ENCODE measurements at places on chromosomes 12 and 14. TPM values are rescaled to one million over a fixed set of nuclear protein-coding genes. Genes with fewer than 3 reads are reported as not detected.

Gene MGP
- 1,381 TPM for total RNA-seq

Gene GNB3
- total RNA-seq = 2.2 TPM

GRCh38 chr12:13534645-13535398 is 338.3 kb downstream of the EMP1 start:
- DNase-seq = no peak

DNA sequence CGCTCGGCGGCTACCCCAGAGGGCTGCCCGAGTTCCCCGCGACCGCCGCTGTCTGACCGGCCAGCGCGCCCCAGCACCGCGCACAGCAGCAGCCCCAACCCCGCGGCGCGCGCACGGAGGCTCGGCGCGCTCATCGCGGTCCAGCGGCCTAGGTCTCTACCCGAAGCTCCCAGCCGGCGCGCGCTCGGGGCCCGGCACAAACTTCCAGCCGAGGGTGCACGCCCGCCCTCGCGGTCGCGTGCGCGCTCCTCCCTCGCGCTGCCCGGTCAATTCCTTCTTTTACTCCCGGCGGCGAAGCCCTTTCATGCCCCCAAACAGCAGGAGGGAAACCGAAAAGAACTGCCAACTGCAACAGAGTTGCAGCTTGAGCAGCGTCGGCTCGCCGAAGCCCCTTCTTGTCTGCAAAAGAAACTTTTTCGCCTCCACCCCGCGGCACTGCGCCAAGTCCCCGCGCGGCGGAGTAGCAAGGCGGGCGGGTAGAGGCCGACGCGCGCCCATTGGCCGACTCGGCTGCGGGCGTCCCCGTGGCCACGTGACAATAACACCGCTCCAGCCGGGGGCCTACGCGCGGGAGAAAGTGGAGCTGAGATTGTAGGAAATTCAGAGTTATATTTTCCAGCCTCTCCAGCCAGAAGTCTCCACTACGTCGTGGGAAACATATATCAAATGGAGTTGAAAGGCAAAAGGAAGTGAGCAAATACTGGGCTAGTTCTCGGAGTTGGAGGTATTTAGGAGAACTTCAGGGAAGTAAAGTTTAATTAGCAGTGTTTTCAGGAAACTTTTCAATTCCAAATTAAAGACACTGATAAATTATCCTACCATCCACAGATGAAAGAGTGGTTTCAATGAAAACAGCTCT is at the start of gene LRIG3:
Gene LRIG3, minus strand, starts transcription at position 403 of the 859 bp plus-strand sequence. Its CDS starts 269 bp downstream, at position 134.
- peak; percentile 83 for DNase-seq

DNA sequence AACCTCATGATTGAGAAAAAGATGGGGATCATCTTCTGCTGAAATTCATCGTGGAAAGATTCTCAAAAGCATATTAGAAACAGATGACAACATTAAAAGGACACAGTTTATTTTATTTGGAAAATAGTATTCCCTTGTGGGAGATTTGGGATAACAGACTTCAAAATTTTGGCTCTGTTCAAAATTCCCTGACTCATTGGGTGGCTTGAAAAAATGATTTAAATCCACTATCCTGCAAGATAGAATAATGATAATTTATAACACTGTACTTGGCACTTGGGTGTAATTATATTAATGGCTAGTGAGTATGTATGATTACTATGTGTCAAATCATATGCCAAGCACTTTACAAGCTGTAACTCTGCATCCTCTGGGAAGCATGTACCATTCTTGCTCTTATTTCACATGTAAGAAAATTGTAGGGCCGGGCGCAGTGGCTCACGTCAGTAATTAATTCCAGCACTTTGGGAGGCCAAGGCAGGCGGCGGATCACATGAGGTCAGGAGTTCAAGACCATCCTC is 128.8 kb downstream of the LMNTD1 start:
- DNase-seq = no peak

DNA sequence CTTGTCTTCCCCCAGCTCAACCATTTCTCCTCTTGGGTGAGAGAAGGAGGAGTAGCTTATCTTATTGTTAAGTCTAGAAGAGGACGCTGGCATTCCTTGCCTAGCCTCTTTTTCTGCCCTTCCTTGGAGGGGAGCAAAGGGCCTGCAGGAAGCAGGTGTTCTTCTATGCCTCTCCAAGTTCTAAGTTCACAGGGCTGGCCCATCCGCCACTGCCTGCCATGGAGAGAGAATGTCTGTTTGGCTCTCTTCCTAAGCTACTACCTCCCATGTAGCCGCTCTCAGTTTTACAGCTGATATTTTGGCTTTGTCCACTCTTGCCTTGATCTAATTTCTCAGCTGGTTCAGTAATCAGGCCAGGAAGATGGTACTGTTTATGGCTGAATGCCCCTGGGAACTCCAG is 201.2 kb downstream of the NTF3 start:
- DNase-seq = no peak

GRCh38 chr12:98418357-98419075 is 96.9 kb upstream of the TMPO start:
- DNase-seq = peak; percentile 82

GRCh38 chr12:54159589-54159988 is 29.2 kb downstream of the SMUG1 start:
- no peak for DNase-seq

GRCh38 chr14:41457393-41457792 is 149.3 kb upstream of the LRFN5 start:
- no peak for DNase-seq
